T-helper 17 cell (primary cell): ENCODE measurements at places on chromosomes 7 and 10. TPM values are rescaled to one million over a fixed set of nuclear protein-coding genes. Genes with fewer than 3 reads are reported as not detected.

LFNG gene
- total RNA-seq: 116 TPM

PRSS37 gene
- total RNA-seq: not detected

MAGI2 gene
- 0.73 TPM for total RNA-seq

DNA sequence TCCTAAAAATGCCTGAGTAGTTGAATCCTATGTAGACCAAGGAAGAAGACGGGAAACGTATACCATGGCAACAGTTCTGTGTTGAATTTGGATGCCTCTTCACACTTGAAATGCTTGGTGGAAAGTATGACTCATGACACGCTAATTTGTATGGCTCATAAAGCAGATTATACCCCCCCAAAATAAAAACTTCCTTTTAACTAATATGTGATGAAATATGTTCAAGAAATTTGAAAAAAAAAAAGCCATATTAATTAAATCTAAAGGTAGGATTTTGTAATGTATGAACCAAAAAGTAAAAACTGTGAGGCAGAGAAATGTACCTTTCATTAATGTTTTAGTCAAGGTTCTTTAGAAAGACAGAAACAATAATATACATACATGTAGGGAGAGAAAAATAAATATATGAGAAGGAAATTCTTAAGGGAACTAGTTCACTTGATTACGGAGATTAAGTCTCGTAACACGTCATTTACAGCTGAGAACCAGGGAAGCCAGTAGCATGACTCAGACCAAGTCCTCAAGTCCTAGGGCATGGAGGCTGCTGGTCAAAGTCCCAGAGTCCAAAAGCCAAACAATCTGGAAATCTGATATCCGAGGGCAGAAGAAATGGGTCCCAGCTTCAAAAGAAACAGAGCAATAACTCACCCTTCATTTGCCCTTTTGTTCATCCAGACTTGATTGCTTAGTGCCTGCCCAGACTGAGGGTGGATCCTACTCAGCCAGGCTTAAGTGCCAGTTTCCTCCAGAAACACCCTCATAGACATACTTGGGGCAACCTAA is 485.1 kb downstream of the SEMA3D start:
- no peak for DNase-seq

DNA sequence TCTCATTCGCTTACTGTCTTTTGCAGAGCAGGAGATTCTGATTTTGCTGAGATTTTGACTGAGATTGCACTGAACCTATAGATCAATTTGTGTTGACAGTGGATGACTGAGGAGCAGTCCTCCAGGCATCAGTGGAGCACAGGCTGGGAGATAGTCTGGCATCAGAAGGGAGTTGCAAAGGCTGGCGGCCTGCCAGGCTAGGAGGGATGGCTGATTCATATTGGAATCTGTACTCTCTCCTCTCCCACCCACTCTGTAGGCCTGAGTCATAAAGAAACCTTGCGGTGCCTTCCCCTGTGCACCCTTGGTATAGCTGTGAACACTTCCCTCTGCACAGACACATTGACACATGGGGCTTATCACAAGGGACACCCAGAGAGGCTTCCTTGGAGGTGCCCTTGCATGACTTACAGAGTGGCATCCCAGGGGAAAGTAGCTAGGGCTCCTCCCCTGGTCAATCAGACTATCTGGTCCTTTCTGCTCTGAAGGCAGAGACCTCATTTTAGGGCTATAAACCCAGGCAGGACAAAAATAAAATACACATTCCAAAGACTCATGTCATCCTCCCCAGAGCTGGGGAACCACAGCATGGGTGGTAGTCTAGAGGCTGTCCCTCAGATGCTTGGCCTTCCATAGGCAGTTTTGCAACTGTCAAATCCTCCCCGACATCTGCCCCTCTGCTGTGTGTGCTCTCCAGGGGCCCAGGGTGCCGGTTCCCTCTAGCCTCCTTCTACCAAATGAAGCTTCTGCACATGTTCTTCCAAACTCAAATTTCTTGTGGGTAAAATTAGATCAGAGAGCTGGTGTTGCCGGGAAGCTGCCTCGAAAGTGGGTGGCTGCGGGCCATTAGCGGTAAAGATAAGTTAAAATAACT is 37.4 kb upstream of the EEPD1 start:
- DNase-seq: peak; percentile 17
